IPS DF 19.7 (cell line): ENCODE measurements at places on chromosomes 1 and 21.

DNA sequence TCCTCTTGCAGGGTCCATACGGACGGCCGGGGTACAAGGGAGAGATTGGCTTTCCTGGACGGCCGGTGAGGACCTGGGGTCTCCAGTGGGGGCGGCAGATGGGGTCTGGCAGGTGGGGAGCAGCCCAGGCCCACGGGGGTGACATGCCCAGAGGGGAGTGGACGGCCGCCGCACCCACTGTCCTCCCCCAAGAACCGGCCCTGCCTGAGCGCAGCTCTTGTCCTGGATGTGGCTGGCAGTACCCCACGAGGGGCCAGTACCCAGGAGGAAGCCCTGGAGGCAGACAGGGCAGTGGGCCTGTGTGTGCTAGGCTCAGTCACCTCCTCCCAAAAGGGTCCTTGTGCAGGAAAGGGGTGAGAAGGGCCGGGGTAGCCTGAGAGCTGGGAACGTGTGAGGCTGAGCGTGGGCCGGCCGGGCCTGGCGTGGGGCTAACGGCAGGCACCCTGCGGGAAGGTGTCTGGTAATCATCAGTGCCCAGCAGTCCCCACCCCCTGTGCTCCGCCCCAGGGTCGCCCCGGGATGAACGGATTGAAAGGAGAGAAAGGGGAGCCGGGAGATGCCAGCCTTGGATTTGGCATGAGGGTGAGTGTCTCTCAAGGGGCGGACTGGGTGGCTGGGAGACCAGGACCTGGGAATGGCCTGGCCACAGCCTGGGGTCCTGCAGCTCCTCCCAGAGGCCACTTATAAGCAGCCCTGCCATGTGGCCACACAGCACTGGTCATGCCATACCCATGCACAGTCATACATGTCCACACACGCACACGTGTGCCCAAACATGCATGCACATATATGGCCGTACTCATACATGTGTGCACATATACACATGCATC, 47.2 kb downstream of the SLC19A1 start:
- DNase-seq, result no peak

DNA sequence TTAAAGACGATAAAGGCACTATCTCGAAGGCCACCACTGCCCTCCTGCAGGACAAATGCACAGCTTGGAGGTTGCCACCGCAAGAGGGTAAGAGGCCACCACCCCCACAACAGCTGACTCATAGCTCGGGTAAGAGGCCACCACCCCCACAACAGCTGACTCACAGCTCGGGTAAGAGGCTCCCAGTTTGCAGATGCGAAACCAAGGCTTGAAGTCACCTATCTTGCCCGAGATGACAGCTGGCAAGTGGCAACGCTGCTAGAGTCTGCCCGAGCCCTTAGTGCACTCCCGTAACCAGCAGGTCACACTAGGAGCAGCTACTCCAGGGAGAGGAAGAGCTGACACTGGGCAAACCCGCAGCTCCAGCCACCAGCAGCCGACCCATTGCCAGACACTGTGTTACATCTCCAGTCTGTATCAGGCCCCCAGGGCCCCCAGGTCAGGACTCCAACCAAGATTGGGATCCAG, 17.1 kb upstream of the SPSB1 start:
- DNase-seq, result no peak

DNA sequence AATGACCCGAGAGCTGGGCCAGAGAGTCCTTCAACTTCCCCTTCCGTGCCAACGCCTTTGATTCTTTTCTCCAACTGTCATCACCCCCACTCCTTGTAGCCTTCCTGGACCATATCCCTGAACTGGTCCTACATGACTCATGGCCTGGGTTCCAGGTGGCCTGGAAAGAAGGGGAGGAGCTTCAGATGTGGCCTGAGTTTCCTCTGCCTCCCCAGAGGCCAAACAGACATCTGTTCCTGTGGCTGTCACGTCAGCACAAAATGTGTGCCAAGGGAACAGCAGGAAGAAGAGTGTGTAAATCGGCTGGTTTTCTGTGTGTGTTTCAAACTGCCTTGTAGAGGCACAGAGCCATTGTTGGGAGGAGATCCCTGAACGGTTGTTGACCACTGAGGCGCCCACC, 24.9 kb upstream of the KIRREL1 start:
- DNase-seq, result no peak

DNA sequence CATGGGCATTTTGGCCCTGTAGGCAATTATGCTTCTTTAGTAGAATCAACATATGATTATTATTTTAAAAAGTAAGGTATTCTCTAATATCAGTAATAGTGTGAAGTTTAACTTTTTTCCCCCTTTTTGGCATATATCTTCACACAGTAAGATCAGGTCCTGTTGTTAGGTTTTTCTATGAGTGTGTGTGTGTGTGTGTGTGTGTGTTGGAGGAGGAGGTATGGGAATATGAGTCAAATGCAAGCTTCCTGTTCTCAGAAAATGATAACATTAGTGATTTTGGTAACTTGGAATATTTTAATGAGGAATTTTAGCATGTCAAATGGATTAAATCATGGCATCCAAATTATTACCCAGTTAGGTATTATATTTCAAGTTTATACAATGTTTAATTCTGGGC, 65.8 kb upstream of the BCL10 start:
- no peak for DNase-seq

DNA sequence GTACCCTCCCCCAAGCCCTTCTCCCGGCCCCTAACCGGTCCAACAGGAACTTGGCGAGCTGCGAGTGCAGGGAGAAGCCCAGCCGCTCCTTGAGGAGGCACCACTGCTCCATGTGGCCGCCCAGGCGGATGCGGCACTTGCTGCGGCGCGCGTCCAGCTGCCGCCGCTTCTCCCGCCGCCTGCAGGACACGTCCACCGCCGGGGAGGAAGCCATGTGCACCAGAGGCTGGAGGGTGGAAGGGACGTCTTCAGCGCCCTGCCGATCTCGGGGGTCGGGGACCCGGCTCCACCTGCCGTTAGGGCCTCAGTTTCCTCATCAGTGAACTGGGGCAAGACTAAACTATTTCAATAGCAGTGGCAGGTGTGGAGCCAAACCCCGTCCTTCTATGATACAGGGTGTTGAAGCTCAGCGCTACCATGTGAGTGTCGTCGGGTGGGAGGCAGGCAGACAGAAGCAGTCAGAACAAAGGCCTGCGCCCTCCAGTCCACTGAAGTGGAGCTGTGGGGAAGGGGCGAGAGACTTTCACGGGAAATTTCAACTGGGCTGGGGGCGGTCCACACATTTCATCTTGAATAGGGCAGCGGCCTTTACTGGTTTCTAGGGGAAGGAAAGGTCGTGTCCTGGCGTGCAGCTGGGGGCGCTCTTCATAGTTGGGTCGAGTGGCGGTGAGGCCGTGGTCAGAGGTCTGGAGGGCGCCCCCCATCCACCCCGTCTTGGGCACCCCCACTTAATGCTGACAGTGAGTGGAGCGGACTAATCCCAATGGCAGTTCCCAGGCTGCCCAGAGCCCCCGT, 592 bp downstream of the ZNF692 start:
- DNase-seq, result no peak

GRCh38 chr1:73467731-73468130, 730.2 kb downstream of the LRRIQ3 start:
- no peak for DNase-seq

DNA sequence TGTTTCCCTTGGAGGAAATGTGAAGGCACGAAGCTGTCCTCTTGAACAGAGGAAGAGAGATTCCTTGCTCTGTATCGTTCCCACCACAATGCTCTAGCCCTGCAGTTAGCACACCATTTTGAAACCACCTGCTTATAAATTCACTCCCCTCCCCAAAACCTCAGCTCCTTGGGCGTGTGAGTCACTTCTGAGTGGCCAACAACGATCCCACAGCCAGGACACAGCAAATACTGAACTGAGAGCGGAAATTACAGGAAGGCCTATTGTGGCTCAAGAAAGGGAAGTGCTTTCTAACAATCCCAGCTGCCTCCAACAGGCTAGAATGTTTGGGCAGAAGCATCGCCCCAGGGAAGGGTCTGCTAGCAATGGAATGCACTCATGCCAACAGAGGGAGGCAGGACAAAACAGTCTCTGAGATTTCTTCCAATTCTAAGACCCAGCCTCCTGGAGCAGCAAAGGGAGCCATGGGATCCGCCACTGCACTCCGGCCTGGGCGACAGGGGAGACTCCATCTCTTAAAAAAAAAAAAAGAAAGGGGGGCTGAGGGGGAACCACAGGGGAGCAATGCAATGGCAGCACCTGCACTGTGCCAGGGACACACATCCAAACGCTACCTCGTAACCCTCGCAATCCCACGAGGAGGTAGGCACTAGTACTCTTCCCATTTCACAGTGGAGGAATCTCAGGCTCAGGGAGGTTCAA, 1.9 kb downstream of the TMEM53 start:
- DNase-seq, result no peak

DNA sequence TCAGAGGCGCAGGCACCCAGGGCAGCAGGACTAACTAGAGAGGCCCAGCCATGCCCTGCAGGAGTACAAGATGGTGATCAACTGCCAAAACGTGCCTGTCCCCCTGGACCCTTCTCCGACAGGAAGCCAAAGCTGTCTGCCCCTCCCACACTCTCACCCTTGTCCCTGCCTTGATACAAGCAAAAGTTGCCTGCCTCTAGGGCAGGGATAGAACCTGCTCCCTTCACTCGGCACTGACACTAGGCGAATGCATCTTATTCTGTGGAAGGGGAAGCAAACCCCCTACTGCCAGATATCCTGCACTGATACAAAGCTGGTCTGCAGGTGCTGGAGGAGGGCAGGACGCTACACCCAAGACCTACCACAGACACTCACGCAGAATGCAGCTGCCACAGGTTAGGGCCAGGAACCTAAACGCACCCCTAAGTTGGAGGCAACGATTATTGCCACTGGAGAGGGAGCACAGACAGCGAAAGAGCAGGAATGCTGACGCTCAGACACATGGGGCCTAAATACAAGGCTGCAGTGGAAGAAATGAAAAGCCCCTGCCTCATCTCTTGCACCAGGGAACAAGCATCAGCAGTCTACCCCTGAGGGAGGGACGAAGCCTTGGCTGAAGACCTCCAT, 3.7 kb downstream of the TARBP1 start:
- DNase-seq, result no peak

DNA sequence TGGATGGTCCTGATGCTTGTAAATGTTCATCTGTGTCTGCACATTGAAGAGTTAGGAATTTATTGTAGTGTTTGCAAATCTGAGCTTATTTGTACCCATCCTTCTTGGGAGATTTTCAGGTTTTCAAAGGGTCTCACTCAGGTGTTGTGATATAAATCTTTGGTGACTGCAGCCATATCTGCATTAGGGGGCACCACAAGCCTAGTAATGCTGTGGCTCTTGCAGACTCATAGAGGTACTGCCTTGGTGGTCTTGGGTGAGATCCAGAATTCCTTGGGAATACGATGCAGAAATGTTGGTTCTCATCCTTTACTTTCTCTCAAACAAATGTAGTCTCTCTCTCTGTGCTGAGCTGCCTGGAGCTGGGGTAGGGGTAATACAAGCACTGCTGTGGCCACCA, 405.9 kb downstream of the TTLL7 start:
- no peak for DNase-seq

DNA sequence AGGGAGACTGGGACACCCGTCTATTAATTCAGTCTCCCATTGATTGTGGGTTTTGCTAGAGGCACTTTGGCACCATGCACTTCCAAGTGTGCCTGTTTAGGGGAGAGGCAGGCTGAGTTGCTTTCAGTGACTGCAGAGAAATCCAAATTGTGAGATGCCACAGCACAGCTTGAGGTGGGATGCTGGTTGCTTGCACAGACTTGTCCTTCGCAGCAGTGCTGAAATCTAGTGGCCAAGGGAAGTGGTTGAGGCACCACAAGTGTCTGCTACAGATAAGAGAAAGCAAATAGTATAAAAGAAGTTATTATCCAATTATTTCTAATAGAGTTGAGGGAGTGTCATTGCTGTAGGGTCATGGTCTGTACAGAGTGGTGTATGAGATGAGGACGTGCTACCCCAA, 40.0 kb upstream of the APP start:
- no peak for DNase-seq

DNA sequence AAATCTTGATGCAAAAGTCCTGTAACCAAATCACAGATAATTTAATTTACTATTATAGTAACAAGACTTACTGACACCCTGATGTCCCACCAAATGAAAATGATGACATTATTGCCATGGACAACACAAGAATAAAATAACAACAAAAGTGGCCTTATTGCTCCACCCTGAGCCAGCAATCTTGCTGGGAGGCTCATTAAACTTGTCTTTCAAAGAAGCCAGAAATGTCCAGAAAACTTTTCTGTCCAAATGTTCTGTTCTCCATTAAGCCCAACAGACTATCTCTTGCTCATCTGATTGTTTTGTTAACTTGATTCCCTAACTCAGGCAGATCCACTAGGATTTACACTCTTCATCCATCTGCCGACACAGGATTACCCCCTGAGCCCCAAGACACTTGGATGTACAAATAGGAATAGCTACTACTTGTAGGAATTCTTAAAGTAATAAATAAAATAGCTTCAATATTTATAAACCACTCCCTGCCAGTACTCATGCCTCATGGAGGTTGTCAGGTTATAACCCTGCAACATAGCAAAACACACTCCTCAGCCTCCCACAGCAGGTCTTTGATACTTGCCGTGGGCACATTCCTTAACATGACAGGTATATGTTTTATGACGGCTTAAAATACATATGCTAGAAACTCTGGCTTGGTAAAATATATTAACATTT, 84.9 kb downstream of the PTPN14 start:
- DNase-seq, result no peak
